Left forelimb (tissue), 1 donor: ENCODE measurements at places on chromosomes 5 and 9.

DNA sequence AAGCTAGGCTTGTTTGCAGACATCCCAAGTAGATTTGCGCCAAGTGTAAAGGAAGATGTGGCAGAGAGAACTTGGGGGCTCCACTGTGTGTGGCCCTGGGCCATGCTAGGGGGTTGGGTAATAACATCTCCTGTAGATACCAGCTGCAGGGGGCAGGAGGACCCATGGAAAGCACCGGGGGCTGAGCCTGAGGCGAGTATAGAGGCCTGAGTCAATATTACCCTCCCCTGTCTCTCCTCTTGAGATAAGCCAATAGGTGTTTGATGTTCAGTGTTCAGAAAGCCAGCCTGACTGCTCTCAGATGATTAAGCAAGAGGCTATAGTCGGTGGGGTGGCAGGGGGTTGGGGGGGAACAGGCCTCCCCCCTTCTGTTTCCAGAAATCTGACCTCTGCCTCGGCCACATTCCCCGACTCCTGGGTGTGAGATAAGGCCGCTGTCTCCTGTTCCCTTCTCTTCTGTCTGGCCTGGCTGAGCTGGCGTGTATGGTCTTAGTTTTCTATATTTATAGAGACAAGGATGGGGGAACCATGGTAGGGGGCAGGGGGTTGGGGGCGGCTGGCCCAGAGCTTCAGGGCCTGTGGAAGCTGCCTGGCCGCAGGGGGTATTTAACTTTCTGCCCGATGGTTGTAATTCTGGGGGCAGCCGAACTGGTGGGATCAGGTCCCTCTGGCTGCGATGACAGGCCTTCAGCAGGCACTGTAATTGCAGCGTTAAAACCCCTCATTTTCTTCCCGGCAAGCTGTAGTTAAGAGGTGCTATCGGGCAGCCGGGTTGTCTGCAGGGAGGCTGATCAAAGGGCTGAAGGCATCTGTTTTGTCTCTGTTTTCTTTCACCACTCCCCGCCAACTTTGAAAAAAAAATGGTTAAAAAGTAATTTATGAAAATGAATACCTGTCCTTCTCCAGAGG, 292.0 kb downstream of the NSG2 start:
- DNase-seq: no peak

DNA sequence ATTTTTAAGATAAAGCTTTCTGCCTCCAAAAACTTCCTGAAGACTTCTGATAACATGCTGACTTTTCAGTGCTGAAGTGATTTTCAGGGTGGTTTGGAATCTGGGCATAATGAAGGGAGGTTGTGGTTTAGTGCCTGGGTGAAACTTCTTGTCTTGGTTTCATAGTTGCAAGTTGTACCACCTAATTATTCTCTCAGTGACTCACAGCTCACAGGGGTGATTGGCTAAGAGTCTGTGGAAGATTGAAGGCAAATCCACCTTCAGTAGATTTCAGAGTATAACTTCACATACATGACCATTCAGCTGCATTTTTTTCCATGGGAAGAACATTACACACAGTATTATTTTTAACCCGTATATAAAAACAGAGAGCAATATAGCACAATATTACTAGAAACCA, 199.9 kb downstream of the PTTG1 start:
- no peak for DNase-seq

DNA sequence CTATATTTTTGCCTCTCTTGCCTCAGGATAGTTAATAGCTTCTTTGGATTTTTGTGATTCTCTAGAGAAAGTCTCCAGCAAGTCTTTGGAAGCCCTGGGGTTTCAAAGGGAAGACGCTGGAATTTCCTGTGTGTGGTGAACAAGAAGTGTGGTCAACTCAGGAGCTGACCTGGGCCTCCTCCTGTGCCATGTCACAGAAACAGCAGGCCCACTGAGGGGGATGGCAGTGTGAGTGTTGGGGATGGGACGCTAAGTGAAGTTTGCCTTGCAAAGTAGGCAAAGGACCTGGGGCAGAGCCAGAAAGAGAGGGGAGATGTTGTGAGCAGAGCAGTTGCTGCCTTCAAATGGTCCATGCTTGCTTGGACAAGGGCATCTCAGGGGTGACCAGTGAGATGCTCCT, 226.3 kb downstream of the DMRT2 start:
- no peak for DNase-seq

- no peak for DNase-seq
Observed at GRCh38 chr5:43301653-43302091, 11.5 kb downstream of the HMGCS1 start.

DNA sequence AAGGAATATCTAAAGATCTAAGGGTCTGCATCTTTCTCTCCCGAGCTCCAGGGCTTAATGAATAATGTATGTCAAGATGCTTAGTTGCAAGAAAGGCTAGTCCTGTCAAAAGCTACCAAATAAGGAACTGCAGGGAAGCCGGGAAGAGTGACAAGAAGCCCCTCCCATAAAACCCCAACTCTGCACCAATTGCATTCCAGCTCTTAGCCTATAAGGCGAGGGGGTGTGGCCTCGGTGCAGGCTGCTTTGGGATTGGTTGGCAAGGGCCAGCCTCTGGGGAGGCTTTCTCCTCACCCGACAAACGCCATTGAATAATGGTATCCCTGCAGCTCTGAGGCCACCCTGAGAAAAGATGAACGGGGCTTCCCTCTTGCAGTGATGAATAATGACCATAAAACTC, 416.9 kb downstream of the RAB3C start:
- no peak for DNase-seq

DNA sequence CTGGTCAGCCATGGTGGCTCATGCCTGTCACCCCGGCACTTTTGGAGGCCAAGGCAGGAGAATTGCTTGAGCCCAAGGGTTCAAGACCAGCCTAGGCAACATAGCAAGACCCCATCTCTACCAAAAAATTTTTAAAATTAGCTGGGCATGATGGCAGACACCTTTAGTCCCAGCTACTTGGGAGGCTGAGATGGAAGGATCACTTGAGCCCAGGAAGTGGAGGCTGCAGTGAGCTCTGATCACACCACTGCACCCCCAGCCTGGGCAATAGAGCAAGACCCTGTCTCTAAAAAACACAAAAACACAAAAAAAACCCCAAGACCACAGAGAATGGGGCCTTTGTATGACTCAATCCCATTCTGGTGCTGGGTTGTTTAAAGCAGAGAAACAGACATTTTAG, 44.0 kb downstream of the MED27 start:
- DNase-seq: no peak

DNA sequence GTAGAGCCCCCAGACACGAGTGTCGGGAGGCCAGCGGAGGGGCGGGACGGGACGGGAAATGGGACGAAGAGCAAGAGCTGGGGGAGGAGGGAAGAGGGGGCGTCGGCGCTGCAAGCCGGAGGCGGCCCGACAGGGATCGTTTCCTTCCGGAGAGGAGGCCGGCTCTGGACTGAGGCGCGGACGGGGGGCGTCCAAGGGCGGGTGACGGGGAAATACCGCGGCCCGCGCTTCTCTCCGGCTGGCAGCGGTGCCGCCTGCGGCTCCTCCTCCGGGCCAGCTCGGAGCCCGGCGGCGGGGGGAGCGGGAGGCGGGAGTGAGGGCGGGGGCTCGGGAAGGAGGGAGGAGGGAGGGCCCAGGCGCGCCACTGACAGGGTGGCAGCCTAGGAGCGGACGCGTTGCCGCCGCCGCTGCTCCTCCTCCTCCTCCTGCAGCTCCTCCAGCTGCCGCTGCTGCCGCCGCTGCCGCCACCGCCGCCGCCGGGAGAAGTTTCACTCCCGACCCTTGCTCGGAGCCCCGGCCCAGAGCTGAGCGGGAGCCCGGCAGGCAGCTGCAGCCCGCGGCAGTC, at the start of gene CHSY3:
CHSY3 (plus strand) TSS at position 364 of the 565 bp plus-strand sequence.
- DNase-seq: peak; percentile 93

GRCh38 chr5:1344975-1345838, at the start of gene CLPTM1L:
Gene CLPTM1L (minus strand): TSS chr5:1345099. CDS start chr5:1344841, 258 bp downstream.
- DNase-seq: peak; percentile 93

DNA sequence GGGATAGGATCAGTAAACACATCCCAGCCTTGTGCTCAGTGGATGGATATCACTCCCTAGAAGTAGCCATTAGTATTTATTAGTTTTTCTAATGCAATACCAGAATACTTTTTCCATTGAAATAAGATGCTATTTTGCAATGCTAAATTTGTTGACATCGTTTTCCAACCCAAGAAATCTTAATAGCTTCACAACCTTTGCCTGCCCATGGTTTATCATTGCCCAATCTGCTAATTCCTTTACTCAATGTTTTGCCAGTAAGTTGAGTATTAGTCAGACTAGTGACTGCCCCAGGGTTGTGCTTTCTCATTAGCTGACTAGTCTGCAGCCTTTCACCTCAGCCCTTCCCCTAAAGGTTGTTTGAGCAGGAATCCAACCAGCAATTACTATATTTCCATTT, 62.9 kb downstream of the NREP start:
- no peak for DNase-seq

DNA sequence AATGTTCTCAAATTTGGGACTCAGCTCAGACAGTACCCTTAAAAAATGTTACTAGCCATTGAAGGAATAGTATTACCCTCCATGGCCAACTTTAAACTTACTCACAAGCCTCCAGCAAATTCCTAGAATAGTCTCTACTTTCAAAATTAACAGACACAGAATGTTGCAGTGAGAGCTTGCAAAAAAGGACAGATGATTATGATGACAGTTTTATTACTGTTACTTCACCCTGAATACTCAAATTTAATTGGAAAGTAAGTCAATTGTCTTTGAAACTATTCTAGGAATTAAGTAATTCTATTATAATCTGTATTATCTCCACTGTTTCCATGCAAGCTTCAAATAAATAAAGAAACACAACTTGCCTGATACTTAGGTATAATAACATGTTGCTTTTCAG, 288.3 kb downstream of the SLF1 start:
- DNase-seq: no peak

DNA sequence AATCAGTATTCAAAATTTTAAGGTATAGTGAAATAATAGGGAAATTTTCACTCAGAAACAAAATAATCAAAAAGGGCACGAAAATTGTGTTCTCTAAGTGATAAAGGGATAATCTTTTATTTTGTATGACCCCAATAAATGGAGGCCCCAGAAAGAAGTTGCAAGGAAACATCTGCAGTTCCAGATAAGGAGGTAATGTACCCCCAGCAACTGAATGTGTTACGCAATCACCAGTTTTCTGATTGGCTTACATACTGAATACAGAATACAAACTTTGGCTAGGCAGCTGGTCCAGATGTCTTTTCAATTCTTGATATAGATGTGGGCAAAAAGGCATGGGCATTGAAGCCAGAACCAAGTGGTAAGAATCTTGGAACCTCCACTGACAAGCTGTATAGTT, 1.7 kb upstream of the TOPORS start:
- no peak for DNase-seq

- no peak for DNase-seq
Observed at GRCh38 chr9:114426046-114426948, 38.5 kb upstream of the AKNA start.

DNA sequence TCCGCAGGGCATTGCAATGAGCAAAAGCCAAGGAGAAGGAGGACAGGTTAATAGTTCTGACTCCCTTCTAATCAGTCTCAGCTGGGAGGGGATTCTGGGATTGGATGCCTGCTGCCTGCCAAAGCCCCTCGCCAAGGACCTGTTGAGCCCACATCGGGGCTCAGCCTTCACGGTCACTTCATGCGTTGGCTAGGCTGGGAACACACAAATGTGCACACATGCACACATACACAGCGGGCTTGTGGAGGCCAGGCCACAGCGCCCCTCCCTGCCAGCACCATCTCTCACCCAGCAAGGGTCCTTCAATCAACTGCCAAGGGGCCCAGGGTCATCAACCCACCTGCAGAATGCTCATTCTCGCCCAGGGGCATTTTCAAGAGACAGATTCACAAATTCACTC, 113.9 kb downstream of the C5orf15 start:
- no peak for DNase-seq

GRCh38 chr5:1345876-1346626, 1.2 kb upstream of the CLPTM1L start:
- no peak for DNase-seq

- no peak for DNase-seq
Observed at GRCh38 chr5:111722140-111722539, 34.9 kb downstream of the NREP start.
